CD4-positive, CD25-positive, alpha-beta regulatory T cell (primary cell): ENCODE measurements at places on chromosomes 16 and 17. TPM values are rescaled to one million over a fixed set of nuclear protein-coding genes. Genes with fewer than 3 reads are reported as not detected.
A peak's percentile ranks its signal among the peaks of the same experiment; 100 is the strongest.

Gene ACSM5
- polyA plus RNA-seq = not detected

DNA sequence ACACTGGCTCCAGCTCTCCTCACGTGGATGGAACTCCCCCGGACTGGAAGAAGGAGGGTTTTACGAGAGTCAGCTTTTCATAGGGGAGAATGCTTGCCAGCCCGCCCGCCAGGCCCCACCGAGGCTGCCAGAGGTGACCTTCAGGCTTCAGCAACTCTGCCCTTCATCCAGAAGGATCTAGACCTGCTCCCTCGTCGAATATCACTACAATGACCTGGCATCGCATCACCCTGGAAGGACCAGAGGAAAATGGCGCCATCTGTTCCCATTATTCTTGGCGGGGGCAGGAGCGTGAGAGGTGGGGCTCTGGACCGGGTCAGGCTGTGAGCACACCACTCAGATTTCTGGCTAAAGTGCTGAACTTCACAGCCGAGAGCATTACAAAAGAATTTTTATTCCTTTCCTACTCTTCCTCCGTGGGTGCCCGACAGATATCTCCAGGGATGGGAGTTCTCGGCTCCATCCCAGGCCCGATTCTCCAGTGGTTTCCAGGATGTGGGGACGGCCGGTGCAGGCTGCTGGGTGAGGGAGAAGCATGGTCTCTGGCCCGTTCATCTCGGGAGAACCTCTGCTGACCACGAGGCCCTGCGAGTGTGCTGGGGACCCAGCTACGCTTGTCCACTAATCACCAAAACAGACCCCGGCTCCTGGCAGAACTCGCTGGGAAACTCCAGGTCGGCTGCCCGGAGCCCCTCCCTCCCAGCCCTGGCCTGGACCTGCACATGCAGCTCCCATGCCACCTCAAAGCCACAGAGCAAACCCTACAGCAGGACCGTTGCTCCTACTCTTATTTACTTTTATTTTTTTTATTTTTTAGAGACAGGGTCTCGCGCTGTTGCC lies 36.8 kb upstream of the ZNF469 start:
- no peak for DNase-seq

Gene GLTPD2
- not detected for polyA plus RNA-seq

DNA sequence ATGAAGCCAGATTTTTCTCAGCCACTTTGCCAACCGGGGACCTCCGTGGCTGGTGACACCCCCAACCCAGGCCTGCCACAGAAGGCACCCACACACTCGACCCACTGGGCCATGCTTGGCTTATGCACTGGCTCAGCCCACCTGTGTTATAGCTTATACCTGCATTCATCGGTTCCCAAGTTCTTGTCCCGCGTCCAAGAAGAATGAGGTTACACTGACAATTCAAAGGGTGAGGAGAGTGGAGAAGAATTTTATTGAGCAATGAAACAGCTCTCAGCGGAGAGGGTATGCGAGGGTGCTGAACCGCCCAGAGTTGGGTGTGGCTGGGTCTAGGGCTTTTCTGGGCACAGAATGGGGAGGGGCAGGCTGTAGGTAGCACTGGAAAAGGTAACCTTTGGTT lies 22.2 kb upstream of the CDH15 start:
- DNase-seq = no peak

DNA sequence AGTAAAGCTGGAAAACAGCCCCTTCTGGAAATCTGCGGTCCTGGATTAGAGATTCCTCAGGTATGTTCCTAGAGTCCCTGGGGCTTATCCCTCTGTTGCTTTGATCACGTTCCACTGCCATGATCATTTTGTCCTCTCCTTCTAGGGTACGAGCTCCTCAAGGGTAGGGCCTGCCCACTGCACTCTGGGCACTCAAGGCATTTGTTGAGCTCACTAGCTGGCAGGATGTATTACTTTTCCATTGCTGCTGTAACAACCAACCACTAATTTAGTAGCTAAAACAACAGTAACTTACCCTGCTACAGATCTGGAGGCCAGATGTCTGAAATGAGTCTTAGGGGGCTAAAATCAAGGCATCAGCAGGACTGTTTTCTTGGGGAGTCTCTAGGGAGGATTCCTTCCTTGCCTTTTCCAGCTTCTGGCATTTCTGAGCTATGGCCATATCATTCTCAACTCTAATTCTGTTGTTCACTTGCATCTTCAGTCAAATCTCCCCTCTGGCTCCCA lies 65.7 kb downstream of the ARSG start:
- no peak for DNase-seq

- no peak for DNase-seq
Measured at GRCh38 chr16:752007-752312, 8.6 kb upstream of the MSLN start.

DNA sequence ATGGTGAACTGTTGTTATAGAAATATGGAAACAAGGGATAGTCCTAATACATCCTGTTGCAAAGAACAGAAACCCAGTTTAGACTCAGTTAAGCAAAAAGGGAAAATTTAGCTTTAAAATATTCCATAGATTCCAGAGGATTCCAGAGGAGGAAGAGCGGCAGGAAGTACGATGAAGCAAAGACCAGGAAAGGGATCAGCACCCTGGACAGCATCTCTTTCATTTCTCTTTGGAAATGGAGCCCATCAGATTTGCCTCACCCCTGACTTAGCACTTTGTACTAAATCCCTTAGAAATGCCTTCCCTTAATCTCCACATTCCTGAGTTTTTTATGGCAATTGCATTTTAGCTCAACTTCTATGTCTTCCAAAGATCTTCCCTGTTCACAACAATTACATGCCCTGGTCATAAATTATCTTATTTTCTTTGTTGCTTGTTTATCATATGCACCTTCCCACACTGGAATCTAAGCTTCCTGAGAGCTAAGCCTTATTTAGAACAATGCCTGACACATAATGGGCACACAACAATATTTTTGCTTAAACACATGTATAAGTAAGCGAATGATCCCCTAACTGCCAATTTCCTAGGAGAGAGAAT lies 150.0 kb upstream of the RBFOX1 start:
- DNase-seq = no peak

DNA sequence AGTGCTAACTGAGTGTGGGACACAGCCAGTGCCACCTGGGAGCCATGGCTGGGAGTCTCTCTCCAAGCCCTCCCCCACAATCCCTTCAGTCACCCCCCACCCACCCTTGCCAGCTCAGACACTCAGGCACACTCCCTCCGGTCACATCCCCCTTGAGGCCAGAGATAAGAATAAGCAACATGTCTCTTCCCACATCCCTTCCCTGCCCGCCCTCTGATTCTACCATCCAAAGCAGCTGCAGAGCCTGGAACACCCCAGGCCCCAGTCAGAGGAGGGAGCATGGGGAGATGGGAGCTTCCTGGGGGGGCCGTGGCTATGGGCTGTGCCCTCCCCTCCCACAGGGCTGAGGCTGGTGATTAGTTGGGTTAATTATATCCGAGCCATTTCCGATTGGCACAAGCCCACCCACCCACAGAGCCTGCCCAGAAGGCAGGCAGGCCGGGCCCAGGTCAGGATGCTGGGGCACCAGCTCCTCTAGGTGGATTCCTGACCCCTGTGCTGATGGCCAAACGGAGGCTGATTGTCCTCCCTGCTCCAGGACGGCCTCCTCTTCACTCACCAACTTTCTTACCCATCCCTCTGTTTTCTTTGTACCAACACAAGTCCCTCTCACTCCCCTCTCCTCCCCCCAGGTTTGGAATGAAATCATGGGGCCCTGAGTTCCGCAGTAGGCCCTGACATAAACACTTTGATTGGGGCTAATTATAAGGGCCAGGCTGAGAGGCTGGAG lies 28.6 kb upstream of the MEIOC start:
- no peak for DNase-seq

Gene AKAP10
- polyA plus RNA-seq = 22.0 TPM

DNA sequence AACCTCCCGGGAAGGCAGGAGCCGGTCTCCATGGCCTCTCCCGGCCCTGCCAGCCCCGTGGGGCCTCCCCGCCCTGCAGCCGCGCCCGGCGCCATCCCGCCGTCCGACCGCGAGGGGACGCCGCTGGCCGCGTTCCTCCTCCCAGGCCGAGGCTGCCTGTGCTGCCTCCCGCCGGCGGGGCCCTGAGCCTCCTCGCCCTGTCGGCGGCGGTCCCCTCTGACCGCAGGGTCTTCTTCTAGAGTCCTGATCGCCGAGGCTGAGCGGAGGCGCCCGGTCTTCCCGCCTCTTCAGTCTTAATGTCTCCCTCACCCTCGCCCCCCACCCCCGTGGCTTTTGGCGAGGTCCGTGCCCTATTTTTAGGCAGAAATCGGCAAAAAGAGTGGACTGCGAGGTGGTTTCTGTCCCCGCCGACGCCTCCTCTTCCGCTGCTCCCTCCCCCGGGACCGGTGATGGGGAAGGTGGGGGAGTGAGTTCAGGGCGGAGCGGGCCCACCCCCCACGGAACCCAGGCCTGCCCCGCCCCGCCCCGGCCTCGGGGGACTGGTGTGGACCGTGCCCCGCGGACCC lies 794 bp upstream of the CPNE7 start:
- peak; percentile 42 for DNase-seq

DNA sequence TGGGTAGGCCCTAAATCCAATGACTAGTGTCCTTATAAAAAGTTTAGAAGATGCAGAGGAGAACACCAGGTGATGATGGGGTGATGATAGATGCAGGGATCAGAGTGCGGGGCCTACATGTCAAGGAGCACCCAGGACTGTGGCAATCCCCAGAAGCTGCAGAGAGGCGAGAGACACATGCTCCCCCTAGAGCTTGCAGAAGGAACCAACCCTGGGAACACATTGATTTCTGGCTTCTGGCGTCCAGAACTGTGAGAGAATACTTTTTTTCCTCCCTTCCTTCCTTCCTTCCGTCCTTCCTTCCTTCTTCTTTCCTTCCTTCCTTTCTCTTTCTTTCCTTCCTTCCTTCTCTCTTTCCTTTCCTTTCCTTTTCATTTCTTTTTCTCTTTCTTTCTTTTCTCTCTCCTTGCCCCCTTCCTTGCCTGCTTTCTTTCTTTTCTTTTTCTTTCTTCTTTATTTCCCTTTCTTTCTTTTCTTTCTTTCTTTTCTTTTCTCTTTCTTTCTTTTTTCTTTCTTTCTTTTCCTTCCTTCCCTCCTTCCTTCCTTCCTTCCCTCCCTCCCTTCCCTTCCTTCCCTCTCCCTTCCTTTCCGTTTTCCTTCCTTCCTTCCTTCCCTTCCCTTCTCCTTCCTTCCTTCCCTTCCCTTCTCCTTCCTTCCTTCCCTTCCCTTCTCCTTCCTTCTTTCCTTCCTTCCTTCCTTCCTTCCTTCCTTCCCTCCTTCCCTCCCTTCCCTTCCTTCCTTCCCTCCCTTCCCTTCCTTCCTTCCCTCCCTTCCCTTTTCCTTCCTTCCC lies 134.3 kb downstream of the HAPSTR1 start:
- DNase-seq = no peak

Gene NPIPB6
- not detected for polyA plus RNA-seq

- no peak for DNase-seq
Measured at GRCh38 chr16:25135254-25135878, 23.8 kb downstream of the LCMT1 start.

Gene CALB2
- polyA plus RNA-seq = not detected

Gene SPPL2C
- polyA plus RNA-seq = not detected
